ELF-1 (cell line): ENCODE measurements at places on chromosomes 12 and 14.

DNA sequence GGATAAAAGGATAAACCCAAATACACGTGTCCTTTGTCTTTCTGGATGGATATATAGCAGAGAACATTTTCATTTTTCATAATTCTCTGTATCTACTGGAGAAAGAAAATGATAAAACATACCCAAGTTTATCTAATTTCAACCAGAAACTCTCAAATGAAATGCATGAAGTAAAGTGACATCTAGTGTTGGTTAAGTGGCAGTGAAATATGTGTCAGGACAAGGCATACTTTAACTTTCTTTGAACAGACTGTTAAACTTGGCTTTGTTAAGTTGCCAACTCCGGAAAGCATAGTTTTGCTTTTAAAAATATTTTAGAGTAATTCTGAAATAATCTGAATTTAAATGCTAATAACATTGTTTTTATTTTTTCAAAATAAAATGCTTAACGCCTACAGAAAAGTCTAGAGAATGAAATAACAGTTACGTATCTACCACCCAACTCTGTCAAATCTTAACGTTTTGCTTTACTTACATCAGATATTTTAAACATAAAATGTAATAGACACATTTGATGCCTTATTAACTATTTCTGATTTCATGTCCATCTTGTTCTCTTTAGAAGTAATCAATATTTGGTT lies 25.2 kb upstream of the NTN4 start:
- DNase-seq = no peak

DNA sequence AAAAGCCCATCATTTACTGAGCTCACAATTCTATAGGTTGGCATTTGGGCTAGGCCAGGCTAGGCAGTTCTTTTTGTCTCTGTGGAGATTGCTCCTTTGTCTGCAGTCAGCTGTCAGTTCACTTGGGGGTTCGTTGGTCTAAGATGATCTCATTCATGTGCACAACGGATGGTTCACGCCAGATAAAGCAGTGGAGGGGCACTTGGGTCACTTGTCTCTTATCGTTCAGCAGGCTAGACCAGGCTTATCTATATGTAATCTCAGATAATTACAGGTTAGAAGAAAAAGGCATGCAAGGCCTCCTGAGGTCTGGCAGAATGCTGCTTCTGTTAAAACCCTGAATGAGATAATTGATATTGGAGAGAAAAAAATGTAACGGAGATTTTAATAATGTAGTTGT lies 119.0 kb upstream of the ATP2B1 start:
- DNase-seq = peak; percentile 78

GRCh38 chr12:26123482-26123980 lies 1.3 kb downstream of the BHLHE41 start:
- DNase-seq = no peak

DNA sequence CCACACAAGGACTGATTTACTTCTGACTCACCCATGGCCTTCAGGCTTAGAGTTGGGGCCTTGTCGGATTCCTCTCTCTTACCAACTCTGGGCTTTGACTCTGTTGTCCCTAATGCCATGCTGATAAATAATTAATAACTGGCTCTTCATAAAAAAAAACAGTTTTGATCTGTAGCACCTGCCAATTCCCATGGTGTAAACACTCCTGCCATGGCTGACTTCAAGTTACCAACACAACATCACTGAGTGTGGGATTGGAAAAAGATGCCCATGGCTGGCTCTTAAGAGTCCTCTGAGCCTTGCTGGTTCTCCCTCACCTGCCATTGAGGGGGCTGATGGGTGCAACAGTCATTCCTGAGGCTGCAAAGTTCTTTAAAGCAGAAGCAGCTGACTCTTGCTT lies 104.8 kb downstream of the KIF26A start:
- no peak for DNase-seq

DNA sequence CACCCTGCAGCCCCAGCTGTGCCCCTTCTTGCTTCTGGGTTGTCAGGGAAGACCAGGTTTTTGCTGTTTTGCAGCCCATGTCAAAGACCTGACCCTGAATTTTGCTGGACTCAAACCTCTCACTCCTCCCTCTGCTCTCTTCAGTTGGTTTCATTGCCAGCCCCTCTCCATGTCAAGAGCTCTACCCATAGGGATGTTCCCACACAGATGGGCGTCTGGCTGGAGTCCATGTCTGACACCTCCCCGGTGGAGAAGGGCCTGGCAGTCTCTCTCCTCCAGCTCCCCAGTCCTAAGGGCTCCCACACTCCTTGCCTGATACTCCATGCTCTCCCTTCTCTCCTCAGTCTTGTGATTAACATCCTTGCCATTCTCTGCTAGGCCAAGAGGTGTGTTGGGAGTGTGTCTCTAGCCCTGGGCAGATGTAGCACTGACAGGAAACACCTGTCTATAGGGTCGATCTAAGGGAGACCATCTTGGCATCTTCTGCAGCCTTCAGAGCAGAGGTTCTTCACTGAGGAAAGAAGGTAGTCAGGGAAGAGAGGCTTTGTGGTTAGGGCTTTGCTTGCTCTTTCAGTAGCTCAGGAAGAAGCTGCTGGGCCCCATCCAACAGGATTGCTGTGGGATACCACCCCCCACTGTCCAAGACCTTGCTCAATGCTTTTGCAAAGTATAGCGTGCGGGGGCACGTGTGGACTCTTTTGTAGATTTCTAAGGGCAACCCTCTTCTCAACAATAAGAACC lies 4.7 kb downstream of the ASIC1 start:
- no peak for DNase-seq

DNA sequence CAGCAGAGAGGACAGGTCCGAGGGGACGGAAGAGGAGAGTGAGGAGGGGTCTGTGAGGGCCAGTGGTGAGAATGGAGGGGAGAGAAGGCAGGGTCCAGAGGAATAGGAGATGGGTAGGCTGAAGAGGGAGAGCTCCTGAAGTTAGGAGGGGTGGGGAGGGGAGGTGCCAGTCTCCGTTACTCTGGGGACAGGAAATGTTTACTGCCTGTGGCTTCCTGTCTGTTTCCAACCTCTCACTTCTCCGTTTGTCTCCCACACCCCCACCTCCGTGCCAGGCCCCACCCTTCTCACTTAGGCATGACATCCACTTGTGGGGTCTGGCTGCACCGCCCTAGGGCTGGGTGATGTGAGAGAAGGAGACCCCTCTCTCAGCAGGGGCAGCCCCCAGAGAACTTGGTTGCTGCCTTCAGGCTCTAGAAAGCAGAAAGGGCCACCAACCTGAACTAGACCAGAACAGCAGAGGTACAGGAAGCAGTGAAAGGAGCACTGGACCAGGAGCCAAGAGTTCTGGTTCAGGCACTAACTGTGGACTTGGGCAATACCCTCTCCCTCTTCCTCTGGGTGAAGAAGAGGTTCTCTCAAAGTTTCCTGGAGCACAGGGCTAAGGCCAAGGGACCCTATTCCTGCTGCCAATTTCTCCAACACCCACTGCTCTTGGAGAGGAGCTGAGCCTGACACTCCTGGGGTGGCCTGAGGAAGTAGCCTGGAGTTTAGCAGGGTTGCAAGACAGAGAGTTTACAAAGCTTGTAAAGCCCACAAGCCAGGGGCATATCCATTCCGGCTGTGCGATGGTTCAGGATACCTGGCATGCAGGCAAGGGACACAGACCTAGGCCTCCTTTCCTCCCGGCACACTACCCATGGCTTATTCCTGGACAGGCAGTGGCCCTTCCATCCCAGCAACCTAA lies 5.5 kb downstream of the ITGA5 start:
- DNase-seq = no peak

GRCh38 chr14:26138764-26139445 lies 458.9 kb downstream of the NOVA1 start:
- no peak for DNase-seq

- peak; percentile 40 for DNase-seq
These were observed 1.2 kb downstream of the NTN4 start for GRCh38 chr12:95789126-95790032.

- DNase-seq = no peak
These were observed 41.7 kb downstream of the TRIM9 start for GRCh38 chr14:51053157-51053556.

DNA sequence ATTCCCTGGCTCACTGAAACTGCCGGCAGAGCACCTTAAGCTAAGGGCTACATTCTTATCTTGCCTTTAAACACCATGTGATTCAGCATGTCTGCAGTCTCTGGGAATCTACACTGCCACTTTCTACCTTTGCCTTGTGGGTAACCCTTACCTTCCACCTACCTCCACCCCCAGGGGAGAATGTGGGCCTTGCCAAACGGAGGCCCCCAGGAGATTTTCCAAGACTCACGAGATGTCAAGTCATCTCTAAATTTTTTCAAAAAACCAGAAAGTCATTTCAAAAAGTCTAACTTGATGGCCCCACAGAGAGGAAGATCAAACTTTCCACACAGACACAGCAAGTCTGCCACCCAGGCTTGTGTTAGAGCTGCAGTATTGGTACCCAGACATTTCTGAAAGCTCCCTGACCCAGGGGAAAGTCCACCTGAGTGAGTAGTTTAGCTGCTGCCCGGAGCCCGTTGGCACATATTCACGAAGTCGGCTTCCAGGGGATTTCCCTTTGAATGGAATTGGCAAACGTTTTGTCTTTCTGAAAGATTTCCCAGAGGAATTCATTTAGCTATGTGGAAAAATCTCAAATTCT lies 4.7 kb upstream of the PSMA6 start:
- no peak for DNase-seq

- peak; percentile 48 for DNase-seq
These were observed 2.0 kb upstream of the KRT75 start for GRCh38 chr12:52436000-52436827.

- DNase-seq = no peak
These were observed 1.0 kb upstream of the NAP1L1 start for GRCh38 chr12:76085520-76085868.

DNA sequence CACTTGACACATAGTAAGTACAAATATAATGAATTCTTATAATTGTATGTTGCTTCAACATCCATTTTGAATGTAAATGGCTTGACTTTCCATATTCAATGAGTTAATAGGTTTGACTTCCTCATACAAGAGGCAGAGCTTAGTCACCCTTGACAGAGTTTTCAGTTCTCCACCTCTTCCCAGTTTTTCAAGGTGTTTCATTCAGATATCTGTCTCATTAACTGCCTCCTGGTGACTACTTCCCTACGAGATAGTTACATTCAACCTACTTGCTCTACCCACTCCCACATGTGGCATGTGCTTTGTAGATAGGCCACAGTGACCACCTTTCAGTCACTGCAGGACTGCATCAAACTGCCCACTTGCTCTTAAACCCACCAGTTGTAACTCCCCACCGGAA lies 60.0 kb downstream of the MYF5 start:
- no peak for DNase-seq

GRCh38 chr14:55122440-55122986 lies 6.5 kb upstream of the LGALS3 start:
- no peak for DNase-seq

DNA sequence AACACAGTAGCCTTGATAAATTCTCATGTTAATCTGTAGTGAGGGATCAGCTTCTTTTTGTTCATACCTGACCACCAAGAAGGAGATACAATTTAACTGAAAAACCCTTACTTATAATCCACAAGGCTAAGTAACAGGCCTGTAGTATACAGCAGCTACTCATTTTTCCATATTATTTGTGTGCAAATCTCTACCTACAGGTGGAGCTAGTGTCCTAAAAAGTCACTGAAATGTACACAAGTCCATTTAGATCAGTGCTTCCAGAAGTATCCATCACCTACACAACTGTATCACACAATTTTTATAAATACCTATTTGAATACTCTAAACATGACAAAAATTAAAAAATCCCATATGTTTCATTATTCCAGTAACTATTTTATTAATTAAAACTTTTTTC lies 173.2 kb downstream of the SLC35F4 start:
- DNase-seq = no peak

DNA sequence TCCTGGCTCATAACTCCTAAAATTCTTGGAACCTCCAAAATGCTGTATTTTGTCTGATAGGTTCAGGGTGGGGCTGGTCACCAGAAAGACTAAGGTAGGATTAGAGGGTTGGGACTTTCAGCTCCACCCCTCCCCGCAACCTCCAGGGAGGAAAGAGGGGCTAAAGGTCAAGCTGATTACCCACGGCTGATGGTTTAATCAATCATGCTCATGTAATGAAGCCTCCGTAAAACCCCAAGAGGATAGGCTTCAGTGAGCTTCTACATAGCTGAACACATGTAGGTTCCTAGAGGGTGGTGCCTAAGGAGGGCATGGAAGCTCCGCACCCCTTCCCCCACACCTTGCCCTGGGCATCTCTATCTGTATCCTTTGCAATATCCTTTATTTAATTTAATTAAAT lies 60.0 kb downstream of the DGLUCY start:
- DNase-seq = no peak

- DNase-seq = no peak
These were observed 36.2 kb downstream of the EML1 start for GRCh38 chr14:99829450-99829849.

GRCh38 chr12:110351119-110351518 lies 52.4 kb downstream of the ANAPC7 start:
- no peak for DNase-seq

- DNase-seq = no peak
These were observed 123.1 kb upstream of the PARP11 start for GRCh38 chr12:3996322-3996721.

- no peak for DNase-seq
These were observed 88.9 kb upstream of the MED13L start for GRCh38 chr12:116366456-116366776.

- no peak for DNase-seq
These were observed 14.9 kb downstream of the RFLNA start for GRCh38 chr12:124309744-124310143.
